NCI-H226 (cell line): ENCODE measurements at places on chromosomes 1 and 21.

- no peak for DNase-seq
These were observed 250.0 kb downstream of the PCP4 start for GRCh38 chr21:40117236-40117635.

DNA sequence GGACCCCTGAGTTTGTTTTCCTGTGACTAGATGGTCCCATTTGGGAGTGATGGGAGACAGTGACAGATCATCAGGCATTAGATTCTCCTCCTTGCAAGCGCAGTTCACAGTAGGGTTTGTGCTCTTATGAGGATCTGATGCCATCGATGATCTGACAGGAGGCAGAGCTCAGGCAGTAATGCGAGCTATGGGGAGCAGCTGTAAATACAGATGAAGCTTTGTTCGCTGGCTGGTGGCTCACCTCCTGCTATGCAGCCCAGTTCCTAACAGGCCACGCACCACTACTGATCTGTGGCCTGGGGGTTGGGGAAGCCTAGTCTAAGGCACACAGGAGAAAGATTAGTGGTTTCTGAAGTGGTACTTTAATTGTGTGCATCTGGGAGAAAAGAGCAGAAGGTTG, 7.1 kb upstream of the PLPP3 start:
- DNase-seq: no peak

- no peak for DNase-seq
These were observed 21.6 kb upstream of the MAGOH start for GRCh38 chr1:53259932-53260331.

DNA sequence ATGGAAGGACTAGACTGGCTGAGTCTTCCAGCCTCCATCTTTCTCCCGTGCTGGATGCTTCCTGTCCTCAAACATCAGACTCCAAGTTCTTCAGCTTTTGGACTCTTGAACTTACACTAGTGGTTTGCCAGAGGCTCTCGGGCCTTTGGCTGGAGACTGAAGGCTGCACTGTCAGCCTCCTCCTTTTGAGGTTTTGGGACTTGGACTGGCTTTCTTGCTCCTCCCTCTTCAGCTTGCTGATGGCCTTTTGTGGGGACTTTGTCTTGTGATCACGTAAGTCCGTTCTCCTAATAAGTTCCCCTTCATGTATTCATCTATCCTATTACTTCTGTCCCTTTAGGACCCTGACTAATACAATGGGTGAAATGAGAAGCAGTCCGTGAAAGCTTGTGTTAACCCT, 196.4 kb downstream of the KAZN start:
- DNase-seq: no peak

GRCh38 chr1:100250807-100251206, 1.2 kb upstream of the DBT start:
- no peak for DNase-seq

DNA sequence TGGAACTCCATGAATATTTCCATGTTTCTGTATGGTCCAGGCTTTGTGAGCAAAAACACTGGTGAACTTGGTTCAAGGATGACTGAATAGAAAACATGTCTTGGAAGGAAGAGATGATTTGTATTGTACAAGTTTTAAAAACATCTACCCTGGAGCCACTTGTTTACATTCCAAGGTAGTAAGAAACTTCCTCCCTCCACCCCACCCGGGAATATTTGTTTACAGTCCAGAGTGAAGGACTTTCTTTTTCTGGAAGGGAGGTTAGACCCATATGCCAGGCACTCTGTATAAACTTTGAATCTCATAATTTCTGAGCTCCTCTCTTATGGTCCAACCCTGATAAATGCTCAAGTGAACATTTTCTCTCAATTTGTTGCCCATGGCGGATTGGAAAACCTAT, 323.3 kb upstream of the LYPLAL1 start:
- DNase-seq: no peak

DNA sequence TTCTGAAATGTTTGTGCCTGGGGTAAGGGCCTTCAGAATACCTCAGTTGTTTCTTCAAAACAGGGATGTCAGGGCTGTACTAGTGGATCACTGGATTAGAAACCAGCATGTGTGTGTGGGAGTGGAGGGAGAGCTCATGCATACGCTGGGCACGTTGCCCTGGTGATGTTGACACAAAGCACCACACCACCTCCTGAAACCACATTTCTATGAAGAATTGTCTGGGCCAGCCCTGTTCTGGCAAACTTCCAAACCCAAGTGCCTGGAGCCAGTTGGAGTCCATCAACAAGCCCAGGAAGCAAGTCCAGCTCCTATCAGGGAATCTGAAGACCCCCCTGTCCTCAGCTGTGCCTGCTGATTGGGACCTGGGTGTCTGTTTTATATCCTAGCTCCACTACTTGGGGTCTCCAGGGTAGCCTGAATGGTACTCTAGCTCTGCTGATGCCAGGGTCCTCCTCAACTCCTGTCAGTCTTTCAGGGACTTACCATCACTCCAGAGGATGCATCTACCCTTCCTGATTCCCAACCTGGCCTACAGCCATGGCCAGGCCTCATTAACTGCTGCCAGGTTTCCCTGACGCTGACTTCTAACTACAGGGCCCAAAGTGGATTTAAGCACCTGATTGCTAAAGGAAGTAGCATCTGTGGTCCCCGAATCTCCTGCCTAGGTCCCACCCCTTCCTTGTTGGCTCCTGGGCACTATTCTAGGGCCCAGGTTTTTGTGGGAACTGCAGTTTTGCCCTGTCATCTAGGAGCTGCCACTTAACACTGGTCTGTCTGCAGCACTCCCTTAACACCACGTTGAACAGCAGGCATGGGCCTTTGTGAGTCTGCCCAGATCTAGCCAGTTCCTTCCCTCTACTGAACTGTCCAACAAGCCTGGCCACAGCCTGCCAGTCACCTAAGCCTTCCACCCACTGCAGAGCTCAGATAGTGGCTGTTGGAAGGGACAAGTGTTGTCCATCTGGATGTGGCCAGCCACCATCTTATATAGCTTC, 45.5 kb downstream of the LPAR3 start:
- DNase-seq: peak; percentile 98

GRCh38 chr1:245345191-245345884, 190.6 kb downstream of the KIF26B start:
- DNase-seq: no peak

- no peak for DNase-seq
These were observed 697 bp downstream of the AGO3 start for GRCh38 chr1:35931446-35932157.

GRCh38 chr1:45824607-45825006, 21.2 kb downstream of the MAST2 start:
- no peak for DNase-seq

GRCh38 chr1:117643601-117644000, 37.8 kb downstream of the TENT5C start:
- no peak for DNase-seq

DNA sequence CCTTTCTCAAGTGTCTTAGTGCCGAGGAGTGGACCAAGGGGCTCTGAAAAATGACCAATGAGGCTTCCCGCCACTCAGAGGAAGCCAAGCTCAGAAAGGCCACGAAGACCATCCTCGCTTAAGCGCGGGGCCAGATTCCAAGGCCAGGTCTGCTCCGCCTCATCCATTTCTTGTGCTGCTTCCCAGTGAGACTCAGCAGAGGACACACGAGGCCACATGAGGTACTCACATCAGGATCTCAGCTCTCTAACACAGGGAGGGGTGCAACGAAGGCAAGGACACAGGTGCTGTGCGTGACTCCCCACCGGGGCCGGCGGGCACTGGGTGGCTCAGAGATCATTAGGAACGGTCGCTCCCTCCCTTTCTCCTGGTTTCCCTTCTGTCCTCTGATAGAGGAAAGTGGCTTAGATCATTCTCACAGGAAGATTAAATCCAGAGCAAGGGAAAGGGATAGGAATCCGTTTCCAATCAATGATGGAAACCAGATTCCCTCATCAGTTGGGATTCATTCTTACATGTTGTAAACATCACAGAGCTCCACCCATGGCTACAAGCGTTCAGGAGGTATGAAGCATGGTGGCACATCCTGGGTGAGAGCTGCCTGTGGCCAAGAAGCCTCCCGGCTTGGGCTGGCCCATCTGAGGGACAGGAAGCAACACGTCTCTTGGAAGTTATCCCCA, 46.7 kb downstream of the CAPZB start:
- DNase-seq: no peak

GRCh38 chr1:110319332-110320167, 19.6 kb upstream of the RBM15 start:
- peak; percentile 12 for DNase-seq
